ENCODE measurements at places on chromosomes 6 and 20. TPM values are rescaled to one million over a fixed set of nuclear protein-coding genes. Genes with fewer than 3 reads are reported as not detected.

Gene CD93
- total RNA-seq, result 47.2 TPM

Gene HLA-DRB5
- total RNA-seq, result not detected

Gene ADGRG6
- 23.6 TPM for total RNA-seq

Gene NFATC2
- total RNA-seq, result 5.1 TPM

Gene PRSS16
- 0.66 TPM for total RNA-seq

Gene LY6G6D
- not detected for total RNA-seq

Gene RHAG
- total RNA-seq, result 3.5 TPM

Gene SNX5
- total RNA-seq, result 110 TPM

Gene B3GAT2
- 15.0 TPM for total RNA-seq

Gene HDAC2
- 172 TPM for total RNA-seq

Gene CYP39A1
- total RNA-seq, result 18.6 TPM

Gene MRAP2
- 5.9 TPM for total RNA-seq

Measured in camera-type eye (tissue), 1 donor.